Fibroblast of villous mesenchyme (primary cell): ENCODE measurements at places on chromosomes 16 and 17.
A peak's percentile ranks its signal among the peaks of the same experiment; 100 is the strongest.

DNA sequence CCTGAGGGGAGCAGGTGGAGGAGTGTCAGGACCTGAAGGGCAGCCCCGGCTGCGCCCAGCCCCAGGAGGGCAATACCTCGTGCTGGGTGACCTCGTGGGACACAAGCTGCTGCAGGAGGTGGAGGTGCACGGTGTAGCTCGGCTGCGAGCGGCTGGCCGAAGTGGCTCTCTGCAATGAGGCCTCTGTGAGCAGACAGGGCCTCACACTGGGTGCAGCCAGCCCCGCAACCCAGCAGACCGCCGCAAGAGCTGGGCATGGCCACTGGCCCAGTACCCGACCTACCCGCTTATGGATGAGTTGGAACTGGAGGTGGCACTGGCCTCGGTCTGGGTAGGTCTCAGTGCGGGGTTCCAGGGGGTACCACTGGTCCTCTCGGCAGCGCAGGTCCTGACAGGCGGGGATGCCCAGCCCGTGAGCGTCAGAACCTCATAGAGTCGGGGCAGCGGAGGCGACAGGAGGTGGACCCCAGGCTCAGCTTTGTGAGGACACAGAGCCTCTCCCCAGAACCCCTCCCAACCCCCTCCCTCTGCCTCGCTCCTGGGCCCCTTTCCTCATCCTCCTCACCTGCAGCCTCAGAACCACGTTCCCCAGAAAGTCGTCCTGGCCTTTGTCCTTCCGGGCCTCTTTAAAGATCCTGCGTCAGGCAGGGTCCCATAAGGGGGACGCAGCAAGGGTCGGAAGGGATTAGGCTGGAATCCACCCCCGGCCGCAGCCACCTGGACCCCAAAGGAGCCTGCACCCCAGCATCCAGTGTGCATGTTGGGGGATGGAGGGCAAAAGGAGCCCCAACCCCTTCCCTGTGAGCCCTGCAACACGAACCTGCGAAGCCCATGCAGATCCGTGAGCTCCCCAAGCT, 4.0 kb downstream of the UNC13D start:
- no peak for DNase-seq

- no peak for DNase-seq
Observed at GRCh38 chr16:83686726-83687125, 121.1 kb upstream of the HSBP1 start.

- DNase-seq: no peak
Observed at GRCh38 chr17:28549236-28550132, 2.9 kb downstream of the UNC119 start.

- no peak for DNase-seq
Observed at GRCh38 chr16:69111876-69112230, 6.4 kb downstream of the HAS3 start.

DNA sequence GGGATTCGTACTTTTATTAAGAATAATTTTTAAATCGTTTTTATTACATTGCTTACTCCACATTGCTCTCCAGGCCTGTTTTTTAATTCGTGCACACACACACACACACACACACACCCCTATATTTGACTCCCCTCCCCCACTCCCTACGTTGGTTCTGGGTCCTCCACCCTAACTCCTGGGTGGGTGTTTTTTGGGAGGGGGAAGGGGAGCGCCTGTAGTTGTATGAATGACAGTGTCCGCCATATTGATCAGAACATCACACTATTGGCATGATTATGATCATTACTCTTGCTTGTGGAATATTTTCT, 1.3 kb downstream of the GNAO1 start:
- no peak for DNase-seq

DNA sequence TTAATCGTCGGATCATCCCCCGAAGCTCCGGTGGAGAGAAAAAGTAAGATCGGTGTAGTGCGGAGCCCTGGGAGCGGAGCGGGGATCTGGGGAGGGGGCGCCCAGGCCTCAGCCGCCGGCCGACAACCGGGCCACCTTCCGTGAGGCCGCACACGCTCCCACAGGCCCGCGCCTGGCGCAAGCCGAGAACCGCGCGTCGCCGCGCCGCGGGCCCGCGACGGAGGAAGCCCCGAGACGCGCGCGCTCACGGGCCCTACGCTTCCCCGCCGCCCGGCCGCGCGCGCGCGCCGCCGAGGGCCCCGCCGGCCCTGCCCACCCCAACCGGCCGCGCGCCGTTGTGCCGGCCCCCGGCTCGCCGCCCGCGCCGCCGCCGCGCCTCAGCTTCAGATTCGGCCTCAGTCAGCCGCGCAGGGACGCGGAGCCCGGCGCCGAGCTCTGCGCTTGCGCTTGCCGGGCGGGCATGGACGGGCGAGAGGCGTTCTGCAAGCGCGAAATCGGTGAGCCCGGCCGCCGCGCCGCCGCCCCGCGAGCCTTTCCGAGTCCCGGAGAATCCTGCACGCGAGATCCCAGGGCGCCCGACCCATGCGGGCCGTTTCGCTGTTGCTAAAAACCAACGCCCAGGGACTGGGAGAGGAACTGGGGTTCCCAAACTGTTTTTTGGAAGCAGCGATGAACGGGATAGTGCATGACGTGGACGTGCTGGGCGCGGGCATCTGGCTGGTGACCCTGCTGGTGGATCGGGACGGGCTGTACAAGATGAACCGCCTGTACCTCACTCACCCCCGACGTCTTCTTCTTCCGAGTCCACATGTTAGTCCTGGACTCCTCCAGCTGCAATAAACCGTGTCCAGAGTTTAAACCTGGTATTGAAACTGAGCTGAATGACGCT, 28.0 kb upstream of the LRRC37A start:
- DNase-seq: peak; percentile 89

GRCh38 chr16:4183237-4184037, 58.4 kb downstream of the SRL start:
- DNase-seq: peak; percentile 93

- DNase-seq: no peak
Observed at GRCh38 chr17:63555500-63556156, 5.4 kb downstream of the DCAF7 start.

DNA sequence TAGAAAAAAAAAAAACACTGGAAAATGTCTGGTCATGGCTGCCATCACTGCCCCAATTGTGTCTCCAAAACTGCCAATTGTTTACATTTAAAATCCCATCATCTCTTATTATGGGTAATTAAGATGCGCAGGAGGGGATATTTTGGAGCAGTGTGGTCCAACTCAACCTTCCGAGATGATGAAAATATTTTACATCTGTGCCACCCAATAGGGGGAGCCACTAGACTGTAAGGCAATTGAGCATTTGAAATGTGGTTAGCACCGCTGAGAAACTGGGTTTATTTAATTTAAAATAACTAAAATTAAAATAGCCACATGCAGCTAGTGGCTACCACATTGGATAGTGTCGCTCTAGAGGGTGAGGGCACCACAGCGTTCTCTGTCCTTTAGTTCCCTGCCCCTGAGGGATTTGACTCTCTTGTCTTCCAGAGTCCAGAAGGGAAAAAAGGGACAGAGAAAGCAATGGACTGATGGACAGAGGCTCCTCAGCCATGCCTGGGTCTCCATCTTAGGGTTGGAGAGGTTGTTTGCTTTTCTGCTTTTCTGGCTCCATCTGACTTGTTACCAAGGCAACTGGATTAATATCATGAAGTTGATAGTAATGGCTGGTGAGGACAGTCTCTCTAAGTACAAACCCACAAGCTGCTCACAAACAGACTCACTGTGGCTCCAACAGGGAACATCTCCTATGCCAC, 3.5 kb downstream of the MPO start:
- peak; percentile 8 for DNase-seq

- no peak for DNase-seq
Observed at GRCh38 chr17:39938140-39938869, 10.8 kb downstream of the LRRC3C start.

GRCh38 chr17:79366988-79367571, 243.8 kb downstream of the RBFOX3 start:
- DNase-seq: no peak

- DNase-seq: no peak
Observed at GRCh38 chr16:3759736-3760135, 42.4 kb upstream of the TRAP1 start.

GRCh38 chr16:2152695-2153506, 2.7 kb upstream of the TRAF7 start:
- DNase-seq: no peak

- DNase-seq: peak; percentile 79
Observed at GRCh38 chr17:44222112-44222869, 2.8 kb upstream of the UBTF start.

DNA sequence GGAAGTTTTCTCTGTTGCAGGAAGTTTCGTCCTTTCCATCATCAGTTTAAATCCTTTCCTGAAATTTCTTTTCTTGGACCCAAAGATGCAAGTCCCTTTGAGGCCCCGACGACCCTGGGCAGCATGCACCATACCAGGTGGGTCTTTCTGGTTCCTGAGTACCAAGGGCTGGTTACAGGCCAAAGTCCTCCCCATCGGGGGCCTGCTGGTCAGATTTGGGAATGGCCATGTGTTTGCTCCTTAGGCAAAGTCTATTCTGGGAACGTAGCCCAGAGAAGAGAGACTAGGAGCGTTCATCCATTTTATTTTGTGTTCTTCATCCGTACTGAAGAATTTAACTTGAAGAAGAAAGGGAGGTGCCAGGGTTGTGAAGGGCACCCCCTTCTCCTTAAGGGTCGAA, 17.5 kb upstream of the ADAM11 start:
- no peak for DNase-seq

DNA sequence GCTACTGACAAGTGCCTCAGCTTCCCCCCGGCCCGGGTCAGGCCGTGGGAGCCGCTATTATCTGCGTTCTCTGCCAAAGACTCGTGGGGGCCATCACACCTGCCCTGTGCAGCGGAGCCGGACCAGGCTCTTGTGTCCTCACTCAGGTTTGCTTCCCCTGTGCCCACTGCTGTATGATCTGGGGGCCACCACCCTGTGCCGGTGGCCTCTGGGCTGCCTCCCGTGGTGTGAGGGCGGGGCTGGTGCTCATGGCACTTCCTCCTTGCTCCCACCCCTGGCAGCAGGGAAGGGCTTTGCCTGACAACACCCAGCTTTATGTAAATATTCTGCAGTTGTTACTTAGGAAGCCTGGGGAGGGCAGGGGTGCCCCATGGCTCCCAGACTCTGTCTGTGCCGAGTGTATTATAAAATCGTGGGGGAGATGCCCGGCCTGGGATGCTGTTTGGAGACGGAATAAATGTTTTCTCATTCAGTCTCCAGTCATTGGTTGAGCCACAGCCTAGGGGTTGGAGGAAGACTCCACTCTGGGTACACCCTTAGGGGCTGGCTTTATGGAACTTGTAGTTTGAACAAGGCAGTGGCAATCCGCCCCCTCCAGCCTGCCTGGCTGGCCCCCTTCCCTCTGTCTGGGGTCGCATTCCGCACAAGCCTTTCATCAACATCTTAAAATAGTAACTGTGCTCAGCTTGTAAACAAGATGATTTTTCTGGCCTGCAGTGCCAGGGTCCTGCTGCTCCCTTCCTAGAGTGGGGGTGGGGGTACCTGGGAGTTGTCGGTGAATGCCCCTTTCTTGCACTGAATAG, 4.1 kb downstream of the SYNGR2 start:
- DNase-seq: no peak

DNA sequence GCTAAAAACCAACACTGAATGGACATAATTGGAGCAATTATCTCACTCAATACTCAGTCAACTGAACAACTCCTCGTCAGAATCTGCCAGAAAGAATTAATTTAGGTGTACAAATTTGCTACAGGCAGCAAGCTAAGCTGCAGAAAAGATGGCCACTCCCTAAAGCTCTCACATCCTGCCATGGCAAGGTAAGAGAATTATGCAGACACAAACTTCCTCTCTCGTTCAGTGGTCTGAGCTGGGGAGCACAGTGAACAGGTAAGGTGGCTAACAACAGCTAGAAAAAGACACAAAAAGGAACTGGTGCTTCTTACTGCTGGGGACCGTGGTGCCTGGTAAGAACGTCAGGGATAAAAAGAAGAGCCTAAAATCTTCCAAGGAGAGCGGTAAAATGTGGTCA, 74.9 kb upstream of the BCAR1 start:
- no peak for DNase-seq

DNA sequence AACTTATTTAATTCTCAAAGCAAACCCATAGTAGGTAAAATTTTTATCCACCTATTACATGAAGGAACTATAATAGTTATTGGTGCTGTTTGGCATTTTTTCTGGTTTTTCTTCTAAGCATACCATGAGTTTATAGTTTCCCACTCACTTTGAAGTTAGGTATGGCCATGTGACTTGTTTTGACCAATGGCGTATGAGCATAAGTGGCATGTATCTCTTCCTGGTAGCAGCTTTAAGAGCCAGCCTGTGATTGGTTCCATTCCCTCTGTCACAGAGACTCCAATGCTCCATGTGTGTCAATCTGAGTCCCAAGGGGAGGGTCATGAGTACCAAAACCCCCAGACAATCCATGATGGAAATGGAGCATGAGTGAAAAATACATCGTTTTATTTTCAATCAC, 282.9 kb upstream of the N4BP1 start:
- DNase-seq: no peak

GRCh38 chr17:71011391-71011790, 842.1 kb downstream of the KCNJ2 start:
- no peak for DNase-seq

DNA sequence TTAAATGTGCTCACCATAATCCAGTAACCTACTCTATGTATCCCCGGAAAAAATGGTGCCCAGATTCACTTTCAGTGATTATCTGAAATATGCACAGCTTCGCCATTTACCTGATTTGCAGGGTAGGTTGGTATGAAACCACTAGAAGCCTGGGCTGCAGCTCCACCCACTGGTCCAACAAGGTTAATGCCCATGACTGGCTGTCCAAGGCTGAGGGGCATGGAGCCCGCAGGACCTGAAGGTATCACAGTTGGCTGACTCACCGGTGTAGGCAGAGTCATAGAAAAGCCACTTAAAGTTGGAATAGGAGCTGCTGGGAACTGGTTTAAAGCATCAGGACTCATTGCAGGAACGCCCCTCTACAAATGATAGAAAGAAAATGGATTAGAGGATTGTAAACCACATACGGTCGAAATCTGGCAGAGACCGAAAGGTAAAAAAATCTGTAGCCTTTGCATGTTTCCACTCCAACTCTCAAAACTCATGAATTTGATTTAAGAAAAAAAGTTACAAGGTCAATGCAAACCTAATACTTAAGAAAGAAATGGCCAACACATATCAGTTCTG, 38.6 kb downstream of the SYNRG start:
- DNase-seq: peak; percentile 51

DNA sequence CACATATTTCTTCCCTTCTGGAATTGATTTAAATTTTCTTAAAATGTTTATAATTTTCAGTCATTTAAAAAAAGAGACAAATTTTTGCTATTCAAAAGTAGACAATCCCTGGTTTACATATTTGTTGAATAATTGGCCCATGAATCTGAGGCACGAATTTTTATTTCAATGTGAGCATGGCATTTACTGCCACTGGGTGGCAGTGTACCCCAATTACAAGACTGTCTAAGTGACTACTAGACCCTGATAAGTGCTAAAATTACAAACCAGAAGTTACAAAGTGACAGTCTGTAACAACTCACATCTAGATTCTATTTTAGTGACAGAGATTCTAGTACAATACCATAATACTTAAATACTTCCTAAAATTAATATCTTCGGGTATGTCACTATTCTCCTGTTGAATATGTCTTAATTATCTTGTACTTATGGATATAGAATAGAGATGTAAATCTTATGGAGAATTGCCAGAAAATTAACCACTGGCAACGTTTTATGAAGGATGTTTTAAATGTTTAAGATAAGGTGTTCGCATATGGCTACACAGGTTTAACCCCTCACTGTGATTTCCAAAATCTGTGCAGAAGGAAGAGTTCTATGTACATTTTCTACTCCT, 235.8 kb downstream of the MAP2K4 start:
- peak; percentile 70 for DNase-seq
